ENCODE measurements at places on chromosomes 13 and 19. TPM values are rescaled to one million over a fixed set of nuclear protein-coding genes. Genes with fewer than 3 reads are reported as not detected.

Gene SUPT5H
- polyA plus RNA-seq = 112 TPM

Gene SHD
- not detected for polyA plus RNA-seq

Gene SLC1A6
- not detected for polyA plus RNA-seq

Gene SHISA7
- not detected for polyA plus RNA-seq

Gene COL4A2
- 92.4 TPM for polyA plus RNA-seq

Gene PRX
- polyA plus RNA-seq = 4.3 TPM

Gene IL27RA
- polyA plus RNA-seq = 5.1 TPM

All from heart left ventricle (tissue), 16 donors.